CD4-positive, alpha-beta memory T cell (primary cell): ENCODE measurements at places on chromosomes 5 and 9. TPM values are rescaled to one million over a fixed set of nuclear protein-coding genes. Genes with fewer than 3 reads are reported as not detected.

The ST8SIA4 gene
- total RNA-seq: 28.7 TPM

The HSD17B4 gene
- total RNA-seq: 79.1 TPM

The ZNF618 gene
- total RNA-seq: 1.7 TPM

The FOXD4 gene
- 0.30 TPM for total RNA-seq

The SLC36A3 gene
- total RNA-seq: not detected

The WHRN gene
- total RNA-seq: 10.1 TPM

The SH2D3C gene
- total RNA-seq: 48.6 TPM

The IFNK gene
- total RNA-seq: not detected

The PPP1R26 gene
- 1.9 TPM for total RNA-seq

The NKD2 gene
- total RNA-seq: not detected

The GABRP gene
- not detected for total RNA-seq

The PLCXD3 gene
- not detected for total RNA-seq

The NUTM2G gene
- total RNA-seq: not detected

The GARNL3 gene
- 5.9 TPM for total RNA-seq

The NEURL1B gene
- total RNA-seq: 0.08 TPM

The DBH gene
- total RNA-seq: 0.08 TPM

The GADD45G gene
- 2.9 TPM for total RNA-seq

The MARCHF3 gene
- total RNA-seq: 3.2 TPM

The ERMP1 gene
- 22.8 TPM for total RNA-seq

The ORM2 gene
- total RNA-seq: not detected

The WASHC1 gene
- 34.4 TPM for total RNA-seq

The CDH12 gene
- total RNA-seq: not detected

The ADAMTSL2 gene
- 0.17 TPM for total RNA-seq

The PCA3 gene
- total RNA-seq: not detected

The BTNL3 gene
- not detected for total RNA-seq

The GLDC gene
- total RNA-seq: not detected

The PCDHAC1 gene
- total RNA-seq: not detected

The ADRA1B gene
- not detected for total RNA-seq

The NIPAL4 gene
- not detected for total RNA-seq

The SHROOM1 gene
- total RNA-seq: 0.49 TPM

The PRUNE2 gene
- not detected for total RNA-seq

The TNFSF15 gene
- 0.06 TPM for total RNA-seq

The RPP25L gene
- 28.5 TPM for total RNA-seq

The PRSS3 gene
- total RNA-seq: not detected

The DIPK1B gene
- total RNA-seq: not detected

The PAEP gene
- total RNA-seq: not detected

The MGAT4B gene
- 119 TPM for total RNA-seq

The ENTPD8 gene
- total RNA-seq: not detected

The PCDHGA2 gene
- 0.19 TPM for total RNA-seq

The PRRX2 gene
- total RNA-seq: not detected
